ENCODE measurements at places on chromosomes 4 and X. TPM values are rescaled to one million over a fixed set of nuclear protein-coding genes. Genes with fewer than 3 reads are reported as not detected.
A peak's percentile ranks its signal among the peaks of the same experiment; 100 is the strongest.

GRCh38 chrX:31153475-31154047, 81.7 kb upstream of the FTHL17 start:
- DNase-seq: no peak

DNA sequence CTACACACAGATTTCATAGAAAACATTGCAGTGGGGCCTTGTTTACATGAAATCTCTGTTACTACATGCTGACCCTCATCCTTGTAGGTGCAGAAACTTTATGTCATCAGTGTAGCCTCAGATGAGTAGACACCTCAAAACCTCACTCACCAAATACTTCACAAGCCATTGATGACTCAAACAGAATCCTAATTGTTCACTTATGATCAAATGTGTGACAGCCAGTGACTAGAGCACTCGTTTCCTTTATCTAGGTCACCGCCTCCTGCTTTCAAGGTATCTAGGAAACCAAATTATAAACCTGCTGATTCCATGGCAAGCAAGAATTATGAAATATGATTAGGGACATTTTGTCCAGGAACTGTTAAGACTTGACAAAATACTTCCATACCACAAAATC, 255.8 kb upstream of the GPRIN3 start:
- DNase-seq: no peak

DNA sequence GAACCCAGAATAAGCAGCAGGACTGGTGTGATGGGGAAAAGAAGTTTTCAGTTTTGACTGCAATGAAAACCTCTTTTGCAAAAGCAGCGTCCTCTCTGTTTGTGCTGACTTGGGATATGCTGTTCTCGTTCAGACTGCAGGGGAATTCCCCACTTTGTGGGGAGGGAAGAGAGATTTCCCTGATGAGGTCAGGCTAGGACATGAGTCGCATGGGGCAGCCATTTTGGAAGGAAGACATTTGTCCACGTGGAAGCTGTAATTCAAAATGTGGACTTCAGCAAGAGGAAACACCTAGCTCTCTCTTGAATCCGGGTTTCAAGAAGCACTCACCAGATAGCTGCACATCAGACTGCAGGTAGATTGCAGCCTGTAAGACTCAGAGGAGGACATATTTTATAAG, 39.3 kb downstream of the ING2 start:
- no peak for DNase-seq

DNA sequence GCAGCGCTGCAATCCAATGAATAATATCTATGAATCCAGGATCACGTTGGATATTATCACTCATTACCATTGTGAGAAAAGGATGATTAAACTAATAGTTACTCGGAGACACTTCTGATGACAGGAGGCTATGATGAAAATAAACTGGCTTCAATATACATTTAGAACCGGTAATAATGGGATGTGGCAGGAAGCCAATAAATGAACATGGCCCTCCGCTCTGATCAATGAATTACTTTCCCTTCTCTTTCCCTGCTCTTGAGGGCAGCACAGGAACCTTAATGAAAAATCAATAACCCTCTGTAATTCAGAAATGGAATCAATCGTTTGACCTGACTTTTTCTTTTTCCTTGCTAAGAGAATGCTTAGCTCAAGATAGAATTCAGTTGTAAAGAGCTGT, 103.9 kb upstream of the PAQR3 start:
- DNase-seq: no peak

GRCh38 chr4:1061056-1061700, 49.8 kb downstream of the FGFRL1 start:
- DNase-seq: no peak

- no peak for DNase-seq
These were observed 47.8 kb downstream of the SEPSECS start for GRCh38 chr4:25112366-25112994.

GRCh38 chr4:8048856-8049676, 109.4 kb upstream of the AFAP1 start:
- no peak for DNase-seq

- no peak for DNase-seq
These were observed 34.1 kb downstream of the HTRA3 start for GRCh38 chr4:8303485-8304281.

DNA sequence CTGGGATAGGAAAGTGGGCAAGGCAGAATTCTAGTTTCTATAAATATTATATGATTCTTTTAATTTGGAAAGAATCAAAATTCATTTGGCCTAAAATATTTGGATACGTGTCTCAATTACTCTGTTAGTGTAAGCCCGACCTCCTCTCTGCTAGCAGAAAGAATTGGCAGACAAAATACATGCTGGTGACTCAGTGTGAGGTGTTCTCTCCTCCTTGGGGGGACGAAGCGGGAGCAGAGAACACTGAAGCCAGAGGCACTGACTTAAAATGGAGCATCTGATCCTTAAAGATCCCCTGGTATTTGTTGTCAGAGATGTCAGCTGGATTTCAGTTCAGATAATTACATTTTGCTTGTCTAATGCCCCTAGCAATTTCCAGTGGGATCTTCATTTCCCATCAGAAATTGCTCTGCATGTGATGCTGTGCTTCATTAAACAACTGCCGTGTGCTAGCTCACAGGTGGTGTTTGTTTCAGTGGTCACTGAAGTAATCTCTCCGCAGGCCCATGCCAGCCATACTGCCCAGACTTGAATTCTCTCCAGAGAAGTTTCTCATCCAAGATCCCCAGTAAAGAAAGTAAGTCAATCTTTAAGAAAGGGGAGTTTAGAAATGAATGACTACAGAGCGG, 188.7 kb upstream of the TLL1 start:
- DNase-seq: no peak

GRCh38 chrX:11591723-11592346, 73.9 kb downstream of the ARHGAP6 start:
- no peak for DNase-seq

- DNase-seq: peak; percentile 20
These were observed 664 bp downstream of the PRSS12 start for GRCh38 chr4:118351851-118352827.

DNA sequence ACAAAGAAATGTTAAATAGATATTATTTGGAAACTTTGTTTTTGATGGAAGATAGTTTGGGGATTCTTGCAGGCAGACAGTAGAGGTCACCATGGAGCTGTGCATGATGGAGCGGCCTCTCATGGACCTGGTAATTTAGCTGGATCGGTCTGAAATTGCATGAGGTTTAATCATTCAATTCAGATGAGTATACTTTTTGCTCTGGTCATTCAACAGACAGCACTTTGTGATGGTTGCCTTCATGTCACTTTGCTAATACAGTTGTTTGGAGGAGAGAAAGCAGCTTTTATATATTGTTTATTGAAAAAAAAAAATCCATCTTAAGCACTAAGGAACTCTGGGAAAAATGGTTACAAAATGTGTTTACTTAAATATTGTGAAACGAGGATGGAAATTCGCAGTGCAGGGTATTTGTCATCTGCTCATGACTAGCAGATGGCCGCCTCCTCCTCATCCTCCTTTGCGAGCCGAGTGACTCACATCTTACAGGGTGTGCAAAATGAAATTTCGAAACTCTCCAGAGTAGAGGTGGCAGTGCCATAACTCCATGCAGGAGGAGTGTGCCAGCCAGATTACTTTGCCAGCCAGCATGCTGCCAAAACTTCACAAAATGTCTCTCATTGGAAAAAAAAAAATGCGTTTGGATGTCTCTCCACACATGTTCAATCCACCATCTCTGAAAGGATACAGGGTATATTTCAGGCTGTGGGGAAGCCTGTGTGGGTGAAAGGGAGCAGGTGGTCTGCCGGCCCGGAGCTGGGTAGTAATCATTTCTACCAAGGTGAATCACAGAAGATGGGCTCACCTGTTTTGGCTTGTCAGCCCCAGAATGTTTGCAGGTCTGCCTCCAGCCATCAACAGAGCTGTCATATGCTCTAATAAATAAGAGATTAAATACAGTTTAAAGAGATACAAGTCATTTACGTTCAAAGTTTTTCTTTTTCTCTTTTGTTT, 314.9 kb upstream of the DIPK2B start:
- DNase-seq: peak; percentile 42

- DNase-seq: no peak
These were observed 105.3 kb downstream of the KDR start for GRCh38 chr4:55020131-55020530.

DNA sequence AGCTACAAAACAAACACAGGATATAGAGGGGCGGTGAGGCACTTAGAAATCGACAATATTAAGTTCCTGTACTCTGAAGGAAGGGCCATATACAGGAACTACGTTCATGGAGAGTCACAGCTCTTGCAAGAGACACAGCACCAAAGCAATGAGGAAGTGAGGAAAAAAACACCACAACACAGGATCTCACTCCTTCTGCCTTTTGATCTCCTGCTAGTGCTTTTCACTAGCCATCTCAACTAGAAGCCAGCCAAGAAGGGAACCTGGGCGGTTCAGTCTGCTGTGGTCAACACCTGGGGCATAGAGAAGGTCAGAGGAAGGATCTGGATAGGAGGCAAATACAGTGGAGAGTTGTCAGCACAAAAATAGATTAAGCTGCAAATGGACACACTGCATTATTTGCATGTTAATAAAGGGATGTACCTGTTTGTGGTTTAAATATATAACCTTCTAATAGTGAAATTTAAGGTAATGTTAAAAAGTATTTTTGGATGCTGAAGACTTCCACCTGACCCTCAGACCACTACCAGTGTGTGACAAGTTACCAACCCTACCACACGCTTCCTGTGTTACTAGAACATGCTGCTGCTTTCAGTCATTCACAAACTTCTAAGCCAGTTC, 104.6 kb downstream of the DTHD1 start:
- no peak for DNase-seq

GRCh38 chr4:56261027-56261426, 126.3 kb downstream of the AASDH start:
- DNase-seq: no peak

- no peak for DNase-seq
These were observed 91.7 kb downstream of the FRMPD4 start for GRCh38 chrX:12229986-12230385.

GRCh38 chr4:182494103-182494502, 250.9 kb downstream of the TENM3 start:
- no peak for DNase-seq

DNA sequence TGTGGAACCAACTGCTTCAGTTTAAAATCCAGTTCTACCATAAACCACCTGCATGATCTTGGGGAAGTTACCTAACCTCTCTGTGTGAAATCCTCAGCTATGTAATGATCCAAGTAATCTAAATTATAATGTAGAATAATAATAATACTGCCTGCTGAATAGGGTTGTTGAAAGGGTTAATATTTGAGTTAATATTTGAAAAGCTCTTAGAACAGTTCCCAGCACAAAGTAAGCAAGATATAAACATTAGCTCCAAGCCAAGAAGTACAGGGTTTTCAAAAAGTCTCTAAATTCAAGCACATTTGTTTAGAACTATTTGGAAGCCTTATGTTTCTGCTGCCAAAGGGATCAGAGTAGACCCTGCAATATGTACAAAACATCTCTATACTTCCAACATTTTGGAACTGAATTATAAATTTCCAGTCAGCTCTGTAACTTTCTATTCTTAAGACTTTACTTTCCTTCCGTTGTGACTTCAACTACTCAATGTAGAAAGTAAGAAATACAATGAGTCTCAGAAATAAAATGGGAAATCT, 76.7 kb upstream of the FAM9C start:
- DNase-seq: no peak

DNA sequence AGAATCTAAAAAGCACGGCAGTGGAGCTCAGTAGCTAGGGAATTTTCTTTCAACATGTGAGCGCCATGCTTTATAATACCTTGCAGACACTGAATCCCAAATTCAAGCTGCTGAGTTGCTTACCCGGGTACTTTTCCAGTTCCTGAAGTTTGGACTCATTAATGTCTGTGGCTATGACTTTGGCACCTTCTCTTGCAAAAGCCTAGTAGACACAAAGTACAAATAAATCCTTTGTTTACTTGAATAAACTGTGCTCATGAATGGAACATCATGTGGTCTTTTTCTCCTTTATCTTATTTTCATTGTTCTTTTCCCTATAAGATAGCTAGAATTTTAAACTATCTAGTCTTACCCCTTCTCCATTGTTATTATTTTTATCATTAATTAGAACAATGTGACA, 4.6 kb downstream of the BDH2 start:
- DNase-seq: no peak

DNA sequence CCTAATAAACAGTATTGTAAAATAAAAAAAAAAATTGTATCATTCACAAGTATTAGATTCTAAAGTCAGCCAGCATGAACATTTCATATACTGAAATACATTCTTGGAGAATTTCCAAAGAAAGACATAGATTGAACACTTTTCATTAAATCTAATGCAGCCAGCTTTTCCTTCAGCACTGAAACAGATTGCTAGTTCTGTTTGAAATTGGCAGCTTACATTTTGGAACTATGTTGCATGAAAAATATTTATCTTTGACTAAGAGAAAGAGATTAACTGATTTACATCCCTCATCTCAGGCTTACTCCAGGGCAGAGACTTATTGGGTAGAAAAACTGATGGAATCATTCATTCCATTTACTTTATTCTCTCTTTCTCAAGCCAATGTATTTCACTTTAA, 272.7 kb downstream of the PDHA2 start:
- no peak for DNase-seq

- DNase-seq: no peak
These were observed 835 bp downstream of the TMEM185A start for GRCh38 chrX:149630681-149631233.

DNA sequence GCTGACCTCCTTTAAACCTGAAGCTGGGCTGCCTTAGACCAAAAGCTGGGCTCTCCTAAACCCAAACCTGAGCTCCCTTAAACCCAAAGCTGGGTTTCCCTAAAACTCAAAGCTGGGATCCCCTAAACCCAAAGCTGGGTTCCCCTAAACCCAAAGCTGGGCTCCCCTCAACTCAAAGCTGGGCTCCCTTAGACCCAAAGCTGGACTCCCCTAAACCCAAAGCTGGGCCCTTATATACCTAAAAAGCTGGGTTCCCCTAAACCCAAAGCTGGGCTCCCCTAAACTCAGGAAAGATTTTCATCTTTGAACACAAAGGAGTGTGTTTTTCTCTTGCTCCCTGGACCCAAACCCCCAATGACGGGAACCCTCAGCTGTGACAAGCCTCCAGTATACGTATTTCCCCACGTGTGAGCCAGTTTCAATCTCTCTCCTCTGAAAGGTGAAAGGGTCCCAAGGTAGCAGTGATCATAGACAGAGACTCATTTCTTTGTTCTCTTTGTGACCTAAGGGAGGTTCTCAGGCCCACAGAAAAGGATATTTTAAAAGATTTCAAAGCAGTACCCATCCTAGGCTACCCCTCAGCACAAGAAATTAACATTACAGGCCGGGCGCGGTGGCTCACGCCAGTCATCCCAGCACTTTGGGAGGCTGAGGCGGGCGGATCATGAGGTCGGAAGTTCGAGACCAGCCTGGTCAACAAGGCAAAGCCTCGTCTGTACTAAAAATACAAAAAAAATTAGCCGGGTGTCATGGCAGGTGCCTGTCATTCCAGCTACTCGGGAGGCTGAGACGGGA, 31.3 kb upstream of the ASMTL start:
- no peak for DNase-seq

GRCh38 chr4:26081795-26082498, 167.9 kb downstream of the SMIM20 start:
- peak; percentile 41 for DNase-seq

The SRPX2 gene
- 3.6 TPM for total RNA-seq

The MSX1 gene
- total RNA-seq: 35.1 TPM

The SNCA gene
- 8.4 TPM for total RNA-seq

The NPFFR2 gene
- total RNA-seq: not detected

The NPNT gene
- total RNA-seq: 42.1 TPM

The EPGN gene
- total RNA-seq: not detected

The RENBP gene
- 1.2 TPM for total RNA-seq

The C1GALT1C1 gene
- 12.7 TPM for total RNA-seq
